ENCODE measurements at places on chromosomes 3 and 15. TPM values are rescaled to one million over a fixed set of nuclear protein-coding genes. Genes with fewer than 3 reads are reported as not detected.
A peak's percentile ranks its signal among the peaks of the same experiment; 100 is the strongest.

EPHA3 gene
- 0.18 TPM for total RNA-seq

PRR20G gene
- total RNA-seq, result not detected

CHRNB4 gene
- not detected for total RNA-seq

DNA sequence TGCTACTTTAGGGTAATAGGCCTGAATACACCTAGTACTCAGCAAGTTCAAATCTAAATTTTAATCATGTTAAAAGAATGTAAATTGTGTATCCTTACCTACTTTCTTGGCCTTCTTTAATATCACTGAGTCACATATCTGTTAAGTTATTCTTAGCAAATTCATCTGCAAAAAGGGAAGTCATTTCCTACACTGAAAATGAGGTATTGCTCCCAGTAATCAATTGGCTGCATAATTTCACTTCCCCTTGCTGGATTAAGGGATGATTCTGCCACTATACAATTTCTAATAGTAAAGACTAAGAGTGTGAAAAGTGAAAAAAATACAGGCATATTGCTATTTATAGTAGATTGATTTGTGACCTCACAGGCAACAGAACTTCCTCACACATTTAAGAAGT, 47.8 kb downstream of the CCDC54 start:
- DNase-seq, result peak; percentile 5

GRCh38 chr3:9704347-9705322, 1.0 kb downstream of the CPNE9 start:
- peak; percentile 15 for DNase-seq

- DNase-seq, result no peak
These were observed 31.5 kb upstream of the TRH start for GRCh38 chr3:129943020-129943419.

- DNase-seq, result no peak
These were observed 317.1 kb downstream of the EPHA6 start for GRCh38 chr3:97131476-97131875.

DNA sequence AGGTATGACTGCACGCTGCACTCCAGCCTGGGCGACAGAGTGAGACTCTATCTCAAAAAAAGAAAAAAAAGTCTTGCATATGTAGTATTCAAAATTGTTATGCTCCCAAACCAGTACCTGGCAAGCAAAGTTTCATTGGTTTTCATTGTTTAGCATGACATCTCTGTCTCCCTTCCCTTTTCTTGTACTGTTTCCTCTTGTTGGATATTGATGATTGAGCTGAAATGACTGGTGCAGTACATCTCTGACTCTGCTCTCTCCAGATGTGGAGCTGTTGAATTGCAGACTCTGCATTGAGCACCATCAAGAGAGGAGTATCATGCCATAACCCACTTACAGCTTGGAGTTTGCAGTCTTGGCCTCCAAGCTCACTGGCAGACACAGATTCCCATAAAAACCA, 77.2 kb downstream of the FAM81A start:
- DNase-seq, result no peak

GRCh38 chr3:108239082-108239481, 16.9 kb upstream of the IFT57 start:
- no peak for DNase-seq

DNA sequence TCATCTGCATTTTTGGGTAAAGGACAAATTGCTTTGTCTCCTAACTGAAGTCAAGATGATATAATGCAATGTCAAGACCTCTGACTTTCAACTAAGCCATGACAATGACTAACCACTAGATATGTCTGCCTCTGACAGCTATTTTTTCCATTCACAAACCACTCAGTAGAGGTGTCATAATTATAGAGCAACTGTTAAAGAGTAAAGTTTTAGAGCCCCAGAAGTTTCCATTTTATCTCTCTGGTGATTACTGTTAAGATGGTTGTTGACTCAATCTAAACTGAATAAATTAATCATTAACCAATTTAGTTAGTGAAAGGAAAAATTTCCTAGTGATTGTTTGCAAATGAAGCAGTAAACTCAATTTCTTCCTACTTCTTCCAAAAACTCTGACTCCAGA, 779.9 kb downstream of the GRM7 start:
- DNase-seq, result no peak

DNA sequence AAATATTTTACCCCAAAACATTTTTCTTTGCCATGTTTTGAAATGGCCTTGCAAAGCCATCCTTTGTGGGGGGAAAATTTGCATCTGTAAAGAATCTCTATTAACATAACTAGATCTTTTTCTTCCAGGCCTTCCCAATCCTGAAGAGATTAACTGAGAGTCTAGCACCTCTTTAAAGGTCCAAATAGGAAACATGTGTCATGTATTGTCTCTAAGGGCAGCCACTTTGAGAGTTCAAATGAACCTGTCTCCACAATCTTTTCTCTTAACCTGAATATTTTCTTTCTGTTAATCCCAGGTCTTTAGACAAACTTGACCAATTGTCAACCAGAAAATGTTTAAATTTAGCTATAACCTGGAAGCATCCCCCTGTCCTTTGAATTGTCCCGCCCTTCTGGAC, 236.6 kb upstream of the PROK2 start:
- no peak for DNase-seq
